ENCODE measurements at places on chromosomes 6 and 20.

GRCh38 chr6:155274533-155274932 is 10.7 kb downstream of the CLDN20 start:
- no peak for DNase-seq

GRCh38 chr6:147507162-147508041 is 1.1 kb upstream of the SAMD5 start:
- no peak for DNase-seq

GRCh38 chr6:15341311-15342001 is 95.6 kb downstream of the JARID2 start:
- no peak for DNase-seq

DNA sequence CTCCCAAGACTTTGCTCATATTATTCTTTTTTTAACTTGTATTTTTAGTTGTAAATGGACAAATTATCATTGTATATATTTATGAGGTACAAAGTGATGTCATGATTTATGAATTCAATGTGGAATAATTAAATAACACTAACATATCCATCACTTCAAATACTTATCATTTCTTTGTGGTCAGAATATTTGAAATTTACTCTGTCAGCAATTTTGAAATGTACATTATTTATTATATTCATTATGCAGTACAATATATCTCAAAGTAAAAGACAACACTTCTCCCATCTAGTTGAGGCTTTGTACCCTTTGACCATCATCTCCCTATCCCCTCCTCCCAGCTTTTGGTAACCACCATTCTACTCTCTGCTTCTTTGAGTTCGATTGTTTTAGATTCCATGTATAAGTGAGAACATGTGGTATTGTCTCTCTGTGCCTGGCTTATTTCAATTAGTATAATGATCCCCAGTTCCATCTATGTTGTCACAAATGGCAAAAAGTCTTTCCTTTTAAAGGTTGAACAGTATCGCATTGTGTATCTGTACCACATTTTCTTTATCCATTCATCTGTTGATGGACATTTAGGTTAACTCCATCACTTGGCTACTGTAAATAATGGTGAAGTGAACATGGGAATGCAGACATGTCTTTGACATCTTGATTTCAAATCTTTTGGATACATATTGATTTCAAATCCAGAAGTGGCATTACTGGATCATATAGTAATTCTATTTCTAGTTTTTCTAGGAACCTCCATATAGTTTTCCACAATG is 197.2 kb downstream of the KIF6 start:
- no peak for DNase-seq

GRCh38 chr6:217048-217659 is 75.1 kb upstream of the DUSP22 start:
- DNase-seq = no peak

GRCh38 chr20:17786221-17786718 is 86.5 kb downstream of the BANF2 start:
- DNase-seq = no peak

GRCh38 chr20:45848421-45848820 is 8.8 kb downstream of the ACOT8 start:
- DNase-seq = no peak

DNA sequence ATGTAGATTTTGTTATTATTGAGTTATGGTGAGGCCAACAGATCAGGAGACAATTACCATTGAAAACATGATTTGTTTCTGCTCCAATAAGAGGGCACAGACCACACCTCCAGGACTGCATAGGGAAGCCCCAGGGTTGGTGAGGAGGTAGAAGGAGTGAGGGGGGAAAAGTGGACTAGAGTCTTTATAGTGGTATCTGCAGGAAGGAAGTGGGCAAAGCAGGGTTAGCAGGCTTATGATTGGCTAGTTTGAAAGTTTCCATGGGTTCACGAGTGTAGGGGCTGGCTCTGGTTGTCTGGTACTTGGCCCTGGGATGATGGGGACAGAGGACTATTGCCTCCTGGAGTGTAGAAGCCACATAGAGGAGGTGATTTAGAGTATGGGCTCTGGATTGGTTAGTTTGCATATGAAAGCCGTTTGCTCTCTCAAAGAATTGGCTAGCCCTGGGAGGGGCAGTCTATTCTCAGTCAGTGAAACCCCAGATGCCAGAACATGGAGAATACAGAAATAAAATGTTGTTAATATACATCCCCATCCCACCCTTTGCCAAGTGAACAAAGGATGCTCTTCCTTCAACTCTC is 156.6 kb downstream of the KLHL32 start:
- DNase-seq = no peak

- no peak for DNase-seq
These were observed 53.8 kb downstream of the C6orf58 start for GRCh38 chr6:127630800-127631199.

GRCh38 chr6:71077655-71078054 is 120.8 kb upstream of the B3GAT2 start:
- DNase-seq = no peak

DNA sequence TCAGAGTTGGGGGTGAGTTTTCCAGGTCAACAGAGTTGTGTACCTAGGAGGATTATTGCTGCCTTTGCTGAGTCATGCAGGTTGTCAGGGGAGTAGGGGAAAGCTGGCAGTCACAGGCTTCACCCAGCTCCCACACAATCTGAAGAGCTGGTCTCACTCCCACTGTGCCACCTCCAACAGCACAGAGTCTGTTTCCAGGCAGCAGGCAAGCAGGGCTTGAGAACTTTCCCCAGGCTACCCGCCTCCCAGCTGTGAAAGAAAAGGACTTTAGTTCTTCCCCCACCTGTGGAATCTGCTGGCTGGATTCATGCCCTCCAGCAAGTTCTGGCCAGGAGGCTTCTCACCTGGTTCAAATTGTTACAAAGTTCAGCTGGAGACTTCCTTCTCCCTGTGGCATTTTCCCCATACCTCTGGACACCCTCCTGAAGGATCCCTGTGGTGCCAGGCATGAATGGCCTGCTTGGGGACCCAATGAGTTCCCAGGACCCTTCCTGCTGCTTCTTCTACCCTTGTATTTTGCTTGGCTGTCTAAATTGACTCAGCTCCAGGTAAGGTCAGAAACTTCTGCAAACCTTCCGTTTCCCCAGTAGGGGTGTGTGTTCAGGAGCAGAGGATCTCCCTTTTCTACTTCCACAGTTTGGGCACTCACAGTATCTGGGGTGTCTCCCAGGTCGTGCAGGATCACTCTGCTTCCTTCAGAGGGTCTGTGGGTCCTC is 378.1 kb upstream of the MAN1A1 start:
- DNase-seq = no peak

- DNase-seq = no peak
These were observed 39.0 kb upstream of the SLC23A2 start for GRCh38 chr20:5040345-5040744.

GRCh38 chr20:63432577-63433325 is 39.7 kb downstream of the KCNQ2 start:
- no peak for DNase-seq

- no peak for DNase-seq
These were observed 49.0 kb upstream of the OCSTAMP start for GRCh38 chr20:46599227-46599987.

Data from esophagus squamous epithelium (tissue), 5 donors.